Activated T-cell treated with anti-CD3 and anti-CD28 coated beads for 24 hours (primary cell): ENCODE measurements at places on chromosomes 5 and 9.

GRCh38 chr5:11903614-11904264 is 507 bp downstream of the CTNND2 start:
- no peak for DNase-seq

DNA sequence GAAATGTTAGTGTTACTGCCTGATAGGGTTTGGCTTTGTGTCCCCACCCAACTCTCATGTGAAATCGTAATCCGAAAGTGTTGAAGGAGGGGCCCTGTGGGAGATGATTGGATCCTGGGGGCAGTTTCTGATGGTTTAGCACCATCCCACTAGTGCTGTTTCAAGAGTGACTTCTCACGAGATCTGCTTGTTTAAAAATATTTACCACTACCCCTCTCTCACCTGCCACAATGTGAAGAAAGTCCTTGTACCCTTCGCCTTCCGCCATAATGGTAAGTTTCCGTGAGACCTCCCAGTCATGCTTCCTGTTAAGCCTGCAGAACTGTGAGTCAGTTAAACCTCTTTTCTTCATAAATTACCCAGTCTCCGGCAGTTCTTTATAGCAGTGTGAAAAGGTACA is 2.6 kb upstream of the RFX3 start:
- peak; percentile 66 for DNase-seq

GRCh38 chr5:64612344-64612961 is 77.8 kb upstream of the SHISAL2B start:
- no peak for DNase-seq

DNA sequence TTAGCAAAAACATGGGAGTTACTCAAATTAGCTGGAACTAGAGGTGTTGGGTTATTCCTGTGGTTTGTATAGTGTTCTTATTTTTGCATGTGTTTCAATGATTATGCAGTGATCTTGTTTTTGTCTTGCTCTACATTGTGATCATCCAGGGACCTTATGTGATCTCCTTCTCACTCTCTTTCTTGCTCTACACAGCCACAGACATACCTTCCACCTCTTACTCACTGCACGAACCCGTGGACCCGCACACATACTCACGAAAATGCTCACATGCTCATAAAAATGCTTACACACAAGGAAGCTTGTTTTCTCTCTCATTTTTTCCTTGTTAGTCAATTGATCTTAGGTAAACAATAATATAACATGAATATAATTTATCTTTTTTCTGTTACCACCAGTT is 187.1 kb downstream of the KDM4C start:
- DNase-seq, result no peak

- no peak for DNase-seq
Observed at GRCh38 chr5:68295772-68296171, 80.2 kb downstream of the PIK3R1 start.

GRCh38 chr9:8905731-8906130 is 1106.2 kb upstream of the DMAC1 start:
- no peak for DNase-seq

DNA sequence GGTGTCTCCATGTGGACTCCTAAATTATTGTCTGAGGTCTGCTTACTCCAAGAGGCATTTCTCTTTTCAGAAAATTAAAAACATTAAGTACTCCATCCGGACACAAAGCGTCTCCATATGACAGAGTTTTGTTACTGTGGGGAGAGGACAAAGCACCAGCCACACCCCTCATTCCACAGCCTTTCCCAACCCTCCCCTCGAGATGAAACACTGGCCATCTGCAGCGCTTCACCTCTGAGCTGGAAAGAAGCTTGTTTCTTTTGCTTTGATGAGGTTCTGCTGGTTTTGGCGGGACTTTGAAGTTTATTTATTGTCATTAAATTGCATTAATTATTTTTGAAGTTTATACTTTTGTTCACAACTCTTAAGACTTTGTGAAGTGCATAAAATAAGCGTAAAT is 27.6 kb upstream of the NKD2 start:
- no peak for DNase-seq

DNA sequence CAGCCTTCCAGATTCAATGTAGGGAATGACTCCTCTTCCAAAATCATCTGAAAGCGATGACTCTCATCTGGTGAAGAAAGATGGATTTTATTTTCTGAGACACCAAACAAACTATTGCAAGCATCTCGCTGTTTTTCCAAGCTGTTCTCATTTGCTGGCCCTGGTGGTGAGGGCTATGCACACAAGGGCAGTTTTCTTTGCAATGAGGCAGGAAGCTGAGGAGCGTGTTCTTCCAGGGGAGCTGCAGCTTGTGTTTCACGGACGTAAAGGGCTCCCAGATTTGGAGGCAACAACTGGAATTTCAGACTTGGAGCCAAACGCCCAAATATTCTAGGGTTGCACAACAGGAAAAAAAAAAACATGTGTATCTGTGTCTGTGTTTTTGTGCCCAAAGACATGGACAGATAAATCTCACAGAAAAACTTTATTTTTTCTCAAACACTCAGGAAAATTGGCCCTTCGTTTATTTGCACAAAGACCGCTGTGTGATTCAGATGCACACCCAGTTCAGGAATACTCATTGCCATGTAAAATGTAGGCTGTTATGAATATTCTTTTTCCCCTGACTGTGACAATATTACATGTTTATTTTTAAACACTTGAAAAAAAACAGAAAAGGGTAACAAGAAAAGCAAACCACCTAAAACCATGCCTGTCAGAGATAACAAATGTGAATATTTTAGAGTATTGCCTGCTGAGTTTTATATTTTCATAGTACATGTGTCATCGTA is 151.3 kb downstream of the GAS1 start:
- no peak for DNase-seq

GRCh38 chr5:145975361-145976066 is 39.1 kb downstream of the SH3RF2 start:
- DNase-seq, result no peak
